ENCODE measurements at places on chromosomes 11 and 22. TPM values are rescaled to one million over a fixed set of nuclear protein-coding genes. Genes with fewer than 3 reads are reported as not detected.
A peak's percentile ranks its signal among the peaks of the same experiment; 100 is the strongest.

DNA sequence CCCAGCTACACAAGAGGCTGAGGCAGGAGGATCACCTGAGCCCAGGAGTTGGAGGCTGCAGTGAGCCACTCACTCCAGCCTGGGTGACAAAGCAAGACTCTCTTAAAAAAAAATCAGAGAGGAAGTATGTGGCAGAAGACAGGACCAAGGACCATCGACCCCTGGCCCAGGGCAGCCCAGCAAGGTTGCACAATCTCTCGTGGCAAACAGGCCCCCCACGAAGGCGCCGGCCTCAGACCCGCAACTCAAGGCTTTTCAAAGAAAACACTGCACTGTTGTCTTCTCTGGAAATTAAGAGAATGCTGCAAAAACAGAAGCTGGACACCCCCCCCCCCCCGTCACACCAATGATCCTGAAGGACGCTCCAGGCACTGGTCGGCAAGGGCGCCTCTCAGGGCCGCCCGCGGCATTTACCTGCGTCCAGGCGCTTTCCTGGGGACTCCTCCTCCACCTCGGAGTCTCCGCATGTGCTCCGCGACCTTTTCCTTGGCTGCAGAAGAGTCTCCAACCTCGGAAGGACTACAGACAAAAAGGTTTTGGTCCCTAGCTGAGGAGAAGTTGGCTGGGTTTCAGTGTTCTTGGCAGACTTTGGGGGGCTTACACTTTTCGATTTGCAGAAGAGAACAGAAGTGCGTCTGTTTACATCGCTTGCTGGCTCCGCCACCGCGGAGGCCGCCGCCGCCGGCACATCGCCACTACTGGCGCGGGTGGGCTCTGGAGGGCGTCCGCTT is 40.5 kb downstream of the BRD1 start:
- DNase-seq = no peak

DNA sequence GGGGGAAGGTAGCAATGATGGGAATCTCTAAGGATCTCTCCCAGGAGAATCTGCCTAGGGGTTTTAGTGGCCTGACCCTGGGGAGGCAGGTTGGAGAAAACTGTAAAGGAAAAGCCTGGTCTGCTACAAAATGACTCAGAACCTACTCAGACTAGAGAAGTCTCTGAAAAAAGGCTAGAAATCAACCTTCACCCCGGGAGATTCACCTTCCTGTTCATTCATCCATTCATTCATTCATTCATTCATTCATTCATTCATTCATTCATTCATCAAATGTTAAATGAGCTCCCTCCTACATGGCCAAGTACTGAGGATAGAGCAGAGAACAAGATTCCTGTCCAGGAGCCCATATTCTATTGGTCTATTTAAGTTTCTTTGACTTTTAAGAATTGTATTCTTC is 8.9 kb upstream of the ANKK1 start:
- DNase-seq = peak; percentile 26

GRCh38 chr22:45772743-45773142 is 101.1 kb downstream of the ATXN10 start:
- DNase-seq = no peak

- no peak for DNase-seq
Observed at GRCh38 chr22:17508110-17508509, 55.2 kb upstream of the SLC25A18 start.

DNA sequence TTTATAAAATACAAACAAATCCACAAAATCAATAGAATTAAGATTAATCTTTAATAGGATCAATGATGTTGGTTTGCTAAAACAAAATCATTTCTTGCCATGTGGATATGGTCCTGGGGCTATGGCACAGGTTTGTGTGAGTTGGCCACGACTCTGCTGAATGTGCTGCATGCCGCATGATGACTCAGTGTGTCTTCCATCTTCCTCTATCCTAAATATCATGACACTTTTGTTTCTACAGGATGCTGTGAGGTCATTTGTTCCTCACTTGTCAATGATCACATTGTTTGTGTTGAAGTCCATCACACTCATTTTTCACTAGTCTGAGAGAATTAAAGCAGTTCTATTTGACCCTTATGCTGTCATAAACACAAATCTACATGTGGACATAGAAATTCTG is 167.2 kb upstream of the ZBED5 start:
- peak; percentile 87 for DNase-seq

GRCh38 chr11:117449111-117449693 is 121.5 kb downstream of the CEP164 start:
- DNase-seq = peak; percentile 24

GRCh38 chr11:28849053-28849452 is 740.9 kb downstream of the METTL15 start:
- no peak for DNase-seq

GRCh38 chr22:43831561-43832392 is 19.7 kb upstream of the EFCAB6 start:
- DNase-seq = no peak

- no peak for DNase-seq
Observed at GRCh38 chr22:17601031-17601430, 27.5 kb downstream of the ATP6V1E1 start.

The GLB1L3 gene
- total RNA-seq = not detected

The DRICH1 gene
- total RNA-seq = not detected

The PHETA2 gene
- total RNA-seq = 36.7 TPM

The PRODH gene
- not detected for total RNA-seq

The HTR3B gene
- not detected for total RNA-seq

The TNNT3 gene
- not detected for total RNA-seq

The ART1 gene
- not detected for total RNA-seq

The THAP7 gene
- total RNA-seq = 19.5 TPM
